ENCODE measurements at places on chromosomes 6 and 20. TPM values are rescaled to one million over a fixed set of nuclear protein-coding genes. Genes with fewer than 3 reads are reported as not detected.
A peak's percentile ranks its signal among the peaks of the same experiment; 100 is the strongest.

Gene UBE3D
- 2.9 TPM for polyA plus RNA-seq

Gene BMP2
- polyA plus RNA-seq = 10.4 TPM

Gene EBF4
- 15.0 TPM for polyA plus RNA-seq

Gene EPB41L1
- 25.9 TPM for polyA plus RNA-seq

Gene CTCFL
- polyA plus RNA-seq = not detected

Gene ZFP57
- polyA plus RNA-seq = not detected

Gene RIMS1
- 0.13 TPM for polyA plus RNA-seq

Gene STX11
- 2.6 TPM for polyA plus RNA-seq

Gene IER3
- polyA plus RNA-seq = 112 TPM

Gene KHDC1L
- not detected for polyA plus RNA-seq

Gene ATP9A
- polyA plus RNA-seq = 5.2 TPM

GRCh38 chr20:37880726-37881591 is 22.0 kb upstream of the VSTM2L start:
- peak; percentile 82 for DNase-seq

- no peak for DNase-seq
Observed at GRCh38 chr6:149045404-149045803, 272.1 kb upstream of the TAB2 start.

DNA sequence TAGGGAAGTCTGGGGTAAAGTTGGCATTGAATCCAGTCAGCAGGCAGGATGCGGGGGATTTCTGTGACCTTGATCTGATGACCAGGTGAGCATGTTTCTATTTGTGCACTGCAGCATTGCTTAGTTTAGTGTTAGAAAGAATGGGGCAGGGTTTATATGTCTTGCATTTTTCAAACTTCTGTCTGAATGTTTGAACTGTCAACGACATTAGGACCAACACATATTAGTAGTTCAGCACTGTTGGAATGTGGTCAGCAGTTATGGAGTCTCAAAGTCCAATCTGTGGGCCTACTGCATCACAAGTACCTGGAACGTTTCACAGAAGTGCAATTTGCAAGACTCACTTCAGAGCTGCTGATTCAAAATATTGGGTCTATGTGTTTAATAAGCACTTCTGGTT is 276.6 kb upstream of the BMP2 start:
- no peak for DNase-seq

DNA sequence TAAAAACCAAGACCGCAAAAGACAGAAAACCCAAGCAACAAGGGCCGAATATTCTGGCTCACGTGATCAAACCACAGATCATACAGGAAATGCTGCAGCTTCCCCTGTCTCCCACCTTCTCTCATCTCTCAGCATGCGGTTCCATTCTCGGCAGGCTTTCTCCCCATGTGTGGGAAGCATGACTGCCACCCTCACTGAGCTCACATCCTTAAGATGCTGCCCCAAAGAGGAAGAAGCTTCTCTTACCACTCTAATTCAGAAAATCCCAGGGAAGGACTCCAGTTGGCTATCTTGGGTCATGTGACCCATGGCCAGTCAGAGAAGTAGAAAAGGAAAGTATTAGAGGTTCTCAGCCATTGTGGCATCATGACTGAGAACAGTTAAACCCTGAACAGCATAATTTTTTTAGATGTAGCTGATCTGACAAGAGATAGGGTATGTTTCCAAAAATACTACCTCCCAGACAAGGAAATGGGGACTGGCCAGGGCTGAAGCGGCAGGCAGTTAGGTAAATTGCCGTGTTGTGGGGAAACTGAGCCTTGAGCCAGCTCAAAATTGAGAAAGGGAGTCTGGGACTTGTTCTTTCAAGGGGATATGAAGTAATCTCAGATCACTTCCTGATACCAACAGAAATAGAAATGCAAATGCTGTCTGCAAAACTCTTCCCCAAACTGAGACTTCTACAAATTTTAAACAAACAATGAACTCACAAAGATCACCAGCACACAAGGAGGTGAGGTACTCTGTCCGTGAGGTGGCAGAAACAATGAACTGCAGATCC is 37.1 kb upstream of the GRM4 start:
- DNase-seq = peak; percentile 26

DNA sequence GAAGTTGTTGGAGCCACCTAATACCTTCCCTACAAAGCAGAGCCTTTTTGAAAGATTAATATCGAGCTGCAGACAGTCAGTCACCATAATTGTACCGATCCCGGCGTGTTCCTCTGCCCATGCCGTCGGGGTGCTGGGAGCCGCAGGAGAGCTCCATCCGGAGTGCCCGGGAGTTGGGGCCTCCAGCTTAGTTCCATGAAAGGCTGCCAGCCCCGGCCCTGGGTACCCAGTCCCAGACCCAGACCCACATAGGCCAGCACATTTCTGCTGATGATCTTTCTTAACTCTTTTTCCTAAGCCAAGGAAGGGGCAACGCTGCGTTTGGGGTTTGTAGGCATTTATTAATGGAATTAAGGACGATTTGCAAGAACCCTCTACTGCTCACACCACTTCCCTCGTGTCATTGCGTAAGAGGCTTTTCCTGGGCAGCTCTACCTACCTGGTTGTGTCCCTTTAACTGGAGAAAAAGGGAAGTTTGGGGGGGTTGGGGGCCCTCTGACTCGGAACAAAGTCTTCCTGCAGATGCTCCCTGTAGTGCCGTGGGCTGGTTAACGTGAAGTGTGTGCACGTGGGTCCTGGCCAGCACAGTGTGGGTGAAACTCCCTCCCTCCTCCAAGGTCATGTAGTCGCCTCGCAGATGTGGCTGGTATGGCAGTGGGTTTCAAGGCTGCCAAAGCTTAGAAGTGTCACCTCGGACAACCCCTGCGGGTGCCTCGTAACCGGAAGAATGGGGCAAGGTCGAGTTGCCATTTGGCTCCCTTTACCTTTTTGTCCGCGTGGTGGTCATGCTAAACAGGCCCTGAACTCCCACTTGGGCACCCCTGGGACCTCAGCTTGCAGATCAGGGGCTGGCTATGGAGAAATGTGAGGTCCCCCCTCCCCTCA is 54.3 kb upstream of the APCDD1L start:
- no peak for DNase-seq

- no peak for DNase-seq
Observed at GRCh38 chr6:128964233-128964755, 81.4 kb downstream of the LAMA2 start.

DNA sequence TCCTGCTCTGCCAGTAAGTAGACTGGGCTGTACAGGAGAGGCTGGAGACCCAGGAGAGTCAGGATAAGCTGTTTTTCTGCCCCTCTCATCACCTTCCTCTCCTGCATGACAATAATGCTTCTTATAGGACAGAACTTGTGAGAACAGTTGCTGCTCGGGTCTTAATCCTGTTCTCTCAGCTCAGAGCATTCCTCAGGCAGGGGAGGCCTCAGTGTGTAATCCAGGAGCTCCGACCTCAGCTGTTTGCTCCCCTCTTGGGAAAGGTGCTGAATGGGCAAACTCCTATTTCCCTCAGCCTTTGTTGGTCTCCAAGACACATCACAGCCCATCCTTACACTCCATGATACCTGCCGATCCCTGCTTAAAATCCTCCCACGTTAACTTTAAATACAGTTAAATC is 134.9 kb upstream of the LRFN2 start:
- DNase-seq = no peak

DNA sequence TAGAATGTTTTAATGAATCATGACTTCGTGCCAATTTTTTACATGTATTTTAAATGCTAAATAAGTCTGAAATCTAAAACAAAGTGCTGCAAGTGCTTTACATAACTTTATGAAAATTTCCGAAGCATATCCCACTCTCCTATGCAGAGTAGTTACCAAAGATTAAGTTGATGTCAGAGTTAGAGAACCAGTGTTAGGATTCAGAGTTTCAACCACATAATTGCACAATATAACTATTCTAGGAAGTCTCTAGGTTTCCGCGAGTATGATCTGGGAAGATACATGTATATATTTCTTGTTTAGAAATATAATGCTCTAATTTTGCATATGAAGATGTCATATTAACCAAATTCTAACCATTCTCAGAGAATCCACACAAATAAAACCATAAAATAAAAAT is 74.8 kb downstream of the ASCC3 start:
- DNase-seq = no peak

DNA sequence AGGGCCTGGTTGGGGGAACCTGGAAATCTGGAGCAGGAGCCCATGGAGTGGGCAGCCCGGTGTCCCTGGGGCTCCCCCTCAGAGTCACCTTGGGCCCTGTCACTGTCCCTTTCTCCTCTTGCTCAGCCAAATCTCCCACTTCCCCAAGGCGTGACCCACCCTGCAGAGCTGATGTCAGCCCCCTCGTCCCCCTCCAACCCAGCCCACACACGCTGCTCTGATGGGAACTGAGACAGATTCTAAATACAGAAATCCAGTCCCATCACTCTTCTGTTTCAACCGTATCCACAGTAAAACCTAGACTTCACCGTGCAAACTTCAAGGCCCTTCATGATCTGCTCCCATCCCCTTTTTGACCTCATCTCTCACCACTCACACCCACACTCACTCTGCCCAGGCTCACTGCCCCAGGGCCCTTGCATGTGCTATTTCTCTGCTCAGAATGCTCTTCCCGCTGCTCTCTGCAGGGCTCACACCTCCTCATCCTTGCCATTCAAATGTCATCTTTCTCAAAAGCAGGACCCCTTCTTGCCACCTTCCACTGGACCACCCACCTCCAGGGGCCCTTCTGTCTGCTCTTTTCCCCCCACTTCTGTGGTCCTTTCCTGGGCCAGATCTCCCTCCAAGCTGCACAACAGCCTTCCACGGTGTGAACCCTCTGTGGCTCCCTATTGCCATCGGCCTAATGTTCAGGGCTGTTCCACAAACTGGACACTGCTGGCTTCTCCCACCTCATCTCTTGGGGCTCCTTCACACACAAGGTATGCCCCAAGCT is 16.6 kb downstream of the TGM2 start:
- no peak for DNase-seq

GRCh38 chr6:76984572-76984971 is 478.7 kb downstream of the HTR1B start:
- no peak for DNase-seq

DNA sequence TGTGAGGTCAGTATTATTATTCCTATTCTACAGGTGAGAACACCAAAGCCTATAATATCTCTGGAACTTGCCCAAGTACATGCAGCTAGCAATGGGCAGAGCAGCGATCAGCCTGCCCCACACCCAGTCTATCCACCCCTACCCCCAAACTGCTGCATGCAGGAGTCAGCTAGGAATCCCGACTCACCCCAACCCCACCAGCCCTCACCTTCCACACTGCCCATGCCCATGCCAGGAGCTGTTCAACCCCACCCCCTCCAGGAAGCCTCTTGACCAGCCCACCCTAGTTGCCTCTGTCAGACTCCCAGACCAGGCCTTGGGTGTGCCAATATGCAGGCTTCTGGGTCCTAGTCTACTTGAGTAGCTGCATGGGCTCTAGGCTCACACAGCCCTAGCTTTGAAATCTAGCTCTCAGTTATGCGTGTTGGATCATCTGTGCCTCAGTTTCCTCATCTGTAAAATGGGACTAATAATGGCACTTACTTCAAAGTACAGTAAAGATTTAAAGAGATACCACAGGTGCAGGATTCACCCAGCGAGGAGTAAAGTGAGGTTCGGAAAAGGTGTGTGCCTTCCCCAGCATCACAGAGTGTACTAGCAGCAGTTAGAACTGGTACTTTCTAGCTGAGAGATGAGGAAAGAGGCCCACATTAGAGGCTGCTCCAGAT is 173.2 kb downstream of the VEGFA start:
- no peak for DNase-seq

DNA sequence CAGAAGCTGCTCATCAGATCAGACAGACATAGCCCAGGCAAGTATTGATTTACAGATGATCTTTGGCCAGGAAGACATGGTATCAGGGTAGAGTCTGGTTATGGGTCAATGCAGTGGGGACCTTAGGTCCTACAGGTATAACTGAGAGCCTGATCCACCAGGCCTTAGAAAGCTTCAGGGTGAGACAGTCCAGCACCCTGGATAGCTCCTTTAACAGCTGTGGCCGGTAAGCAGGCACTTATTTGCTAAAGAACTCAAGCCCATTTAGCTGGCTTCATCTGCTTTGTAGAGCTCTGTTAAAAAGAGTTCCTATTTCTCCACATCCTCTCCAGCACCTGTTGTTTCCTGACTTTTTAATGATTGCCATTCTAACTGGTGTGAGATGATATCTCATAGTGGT is 39.6 kb downstream of the ESR1 start:
- DNase-seq = peak; percentile 68

GRCh38 chr6:46002264-46002663 is 13.4 kb downstream of the CLIC5 start:
- no peak for DNase-seq

- DNase-seq = no peak
Observed at GRCh38 chr6:102022281-102022680, 628.8 kb downstream of the GRIK2 start.

DNA sequence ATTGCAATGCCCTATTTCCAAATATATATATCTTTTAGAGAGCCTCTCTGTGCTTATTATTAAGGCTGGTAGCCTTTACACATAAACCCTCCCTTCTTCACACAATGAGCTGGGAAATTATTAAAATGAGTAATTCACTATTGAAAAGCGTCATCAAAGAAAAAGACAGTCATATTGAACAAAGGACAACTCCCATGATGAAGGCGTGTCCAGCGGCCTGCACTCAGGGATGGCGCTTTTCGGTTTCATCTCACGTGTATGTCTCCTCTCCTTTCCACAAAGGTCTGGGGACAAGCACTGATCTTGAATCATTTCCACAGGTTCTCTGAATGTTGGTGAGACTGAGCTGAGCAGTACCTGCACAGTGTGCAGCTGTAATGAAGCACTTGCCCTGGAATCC is 3.5 kb downstream of the SERPINB9 start:
- no peak for DNase-seq

DNA sequence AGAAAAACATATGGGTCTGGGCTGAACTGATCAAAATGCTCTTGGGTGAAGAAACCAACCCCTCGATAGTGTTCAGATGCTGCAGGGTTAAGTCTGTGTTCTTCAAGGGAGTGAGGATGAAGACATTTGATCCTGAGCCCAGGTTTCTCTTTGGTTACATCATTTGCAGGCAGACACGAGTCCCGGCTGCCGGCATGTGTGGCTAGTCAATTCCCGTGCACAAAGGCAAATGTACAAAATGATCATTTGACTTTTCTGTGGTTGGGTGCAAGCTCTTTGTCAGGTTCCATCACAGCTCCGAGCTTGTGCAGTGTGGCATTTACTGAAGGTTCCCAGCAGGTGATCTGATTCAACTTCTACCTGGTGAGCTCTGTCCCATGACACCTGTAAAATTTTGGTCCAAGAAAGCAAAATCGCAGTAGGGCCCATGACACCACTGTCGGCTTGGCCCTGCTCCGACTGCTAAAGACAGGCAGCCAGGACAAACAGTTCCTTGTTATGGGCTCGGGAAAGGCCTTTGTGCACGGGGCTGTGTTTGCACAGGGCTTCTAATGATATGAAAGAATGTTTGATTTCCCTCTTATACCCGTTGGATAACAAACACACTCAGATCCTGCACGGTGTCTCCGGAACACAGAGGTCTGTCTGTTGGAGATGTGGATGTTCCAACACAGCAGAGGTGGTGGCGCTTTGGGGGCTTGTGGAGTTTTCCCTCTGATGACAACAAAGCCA is 46.9 kb downstream of the GJA10 start:
- peak; percentile 59 for DNase-seq
